Adrenal gland (tissue), 19 donors: ENCODE measurements at places on chromosomes 1 and 21. TPM values are rescaled to one million over a fixed set of nuclear protein-coding genes. Genes with fewer than 3 reads are reported as not detected.

- no peaks in the 10 kb centered on the region for H3K27me3 ChIP-seq
- no peaks in the 10 kb centered on the region for H3K4me1 ChIP-seq
- H3K27ac ChIP-seq = no peak overlapping the region
- H3K4me3 ChIP-seq = no peak overlapping the region
- no peaks in the 10 kb centered on the region for H3K36me3 ChIP-seq
Observed at GRCh38 chr1:245516284-245516759, 361.5 kb downstream of the KIF26B start.

- no peak overlapping the region for H3K27ac ChIP-seq
- H3K4me3 ChIP-seq = no peak overlapping the region
- H3K4me1 ChIP-seq = no peaks in the 10 kb centered on the region
- DNase-seq = no peak
- H3K36me3 ChIP-seq = no peaks in the 10 kb centered on the region
- no peaks in the 10 kb centered on the region for H3K27me3 ChIP-seq
Observed at GRCh38 chr1:168394858-168395257, 114.2 kb downstream of the TBX19 start.

DNA sequence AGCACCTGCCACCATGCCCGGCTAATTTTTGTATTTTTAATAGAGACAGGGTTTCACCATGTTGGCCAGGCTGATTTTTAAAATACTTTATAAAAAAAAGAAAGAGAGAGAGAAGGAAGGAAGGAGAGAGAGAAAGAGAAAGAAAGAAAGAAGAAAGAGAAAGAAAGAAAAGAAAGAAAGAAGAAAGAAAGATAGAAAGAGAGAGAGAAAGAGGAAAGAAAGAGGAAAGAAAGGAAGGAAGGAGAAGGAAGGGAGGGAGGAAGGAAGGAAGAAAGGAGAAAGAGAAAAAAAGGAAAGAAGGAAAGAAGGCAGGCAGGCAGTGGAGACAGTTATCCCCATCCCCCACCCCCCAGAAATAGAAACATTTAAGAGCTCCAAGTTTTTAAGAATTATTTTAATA, 69.9 kb downstream of the TOMM20 start:
- H3K27me3 ChIP-seq = no peaks in the 10 kb centered on the region
- no peaks in the 10 kb centered on the region for H3K36me3 ChIP-seq
- no peak for DNase-seq
- H3K4me3 ChIP-seq = no peak overlapping the region
- no peaks in the 10 kb centered on the region for H3K4me1 ChIP-seq
- no peak overlapping the region for H3K27ac ChIP-seq

DNA sequence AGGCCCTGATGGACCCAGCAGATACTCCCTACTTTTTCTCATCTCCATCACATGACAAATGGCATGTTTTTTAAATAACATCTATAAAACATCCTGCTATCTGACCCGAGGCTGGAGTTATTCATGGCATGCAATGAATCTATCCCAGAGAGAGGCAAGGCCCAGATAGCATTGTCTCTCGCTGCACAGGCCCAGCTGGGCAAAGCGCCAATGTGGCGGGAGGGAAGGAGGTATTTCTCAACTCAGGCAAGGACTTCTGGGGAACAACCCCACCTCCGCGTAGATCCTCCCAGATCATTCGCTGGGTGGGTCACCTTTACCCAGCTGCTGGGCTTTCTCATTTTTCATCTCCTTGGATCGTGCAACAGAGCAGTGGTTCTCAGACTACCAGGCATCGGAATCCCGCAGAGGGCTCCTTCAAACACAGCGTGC, 59.8 kb downstream of the ERG start:
- no peak overlapping the region for H3K4me3 ChIP-seq
- no peaks in the 10 kb centered on the region for H3K4me1 ChIP-seq
- DNase-seq = peak; percentile 79
- no peaks in the 10 kb centered on the region for H3K36me3 ChIP-seq

- no peaks in the 10 kb centered on the region for H3K27me3 ChIP-seq
- H3K4me3 ChIP-seq = no peak overlapping the region
- no peaks in the 10 kb centered on the region for H3K36me3 ChIP-seq
- no peak for DNase-seq
Observed at GRCh38 chr1:240308096-240308495, 216.4 kb downstream of the FMN2 start.

GRCh38 chr1:53249706-53250105, 11.4 kb upstream of the MAGOH start:
- no peak overlapping the region for H3K27ac ChIP-seq
- no peaks in the 10 kb centered on the region for H3K36me3 ChIP-seq
- DNase-seq = no peak

DNA sequence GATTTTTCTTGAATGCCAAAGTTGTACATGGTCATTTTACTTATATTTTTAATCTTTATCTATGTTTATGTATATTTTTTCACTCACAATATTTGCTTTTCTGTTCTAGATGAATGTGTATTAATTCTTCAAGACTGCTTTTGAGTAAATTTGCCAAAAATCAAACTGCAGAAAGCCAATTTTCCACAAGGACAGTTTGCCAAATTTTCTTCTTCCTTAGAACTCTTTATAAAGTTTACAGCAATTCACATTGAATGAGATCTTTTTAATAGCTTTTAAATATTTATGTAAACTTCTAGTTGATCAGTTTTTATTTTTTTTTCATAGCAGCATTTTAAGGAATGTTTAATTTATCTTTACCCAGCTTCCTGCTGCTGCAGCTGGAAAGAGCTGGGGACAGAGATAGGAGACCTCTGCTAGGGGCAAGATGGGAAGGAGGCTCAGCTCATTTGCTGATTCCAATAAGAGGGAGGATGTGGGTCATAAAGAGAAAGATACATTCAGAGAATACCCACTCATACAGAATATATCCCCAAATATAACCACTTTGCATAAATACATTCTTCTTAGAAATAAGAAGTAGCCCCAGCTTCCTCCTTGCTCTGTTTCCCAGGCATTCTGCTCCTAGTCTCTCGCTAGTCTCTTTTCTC, 93.0 kb downstream of the ODF2L start:
- no peak overlapping the region for H3K27ac ChIP-seq
- no peaks in the 10 kb centered on the region for H3K27me3 ChIP-seq
- no peak overlapping the region for H3K4me3 ChIP-seq
- no peaks in the 10 kb centered on the region for H3K36me3 ChIP-seq
- no peaks in the 10 kb centered on the region for H3K4me1 ChIP-seq

- H3K36me3 ChIP-seq = no peaks in the 10 kb centered on the region
- no peak overlapping the region for H3K4me3 ChIP-seq
- no peaks in the 10 kb centered on the region for H3K4me1 ChIP-seq
Observed at GRCh38 chr1:162040657-162041056, 17.0 kb upstream of the OLFML2B start.

GRCh38 chr1:229894532-229894931, 172.5 kb upstream of the GALNT2 start:
- H3K4me1 ChIP-seq = no peaks in the 10 kb centered on the region
- H3K4me3 ChIP-seq = no peak overlapping the region
- DNase-seq = no peak

DNA sequence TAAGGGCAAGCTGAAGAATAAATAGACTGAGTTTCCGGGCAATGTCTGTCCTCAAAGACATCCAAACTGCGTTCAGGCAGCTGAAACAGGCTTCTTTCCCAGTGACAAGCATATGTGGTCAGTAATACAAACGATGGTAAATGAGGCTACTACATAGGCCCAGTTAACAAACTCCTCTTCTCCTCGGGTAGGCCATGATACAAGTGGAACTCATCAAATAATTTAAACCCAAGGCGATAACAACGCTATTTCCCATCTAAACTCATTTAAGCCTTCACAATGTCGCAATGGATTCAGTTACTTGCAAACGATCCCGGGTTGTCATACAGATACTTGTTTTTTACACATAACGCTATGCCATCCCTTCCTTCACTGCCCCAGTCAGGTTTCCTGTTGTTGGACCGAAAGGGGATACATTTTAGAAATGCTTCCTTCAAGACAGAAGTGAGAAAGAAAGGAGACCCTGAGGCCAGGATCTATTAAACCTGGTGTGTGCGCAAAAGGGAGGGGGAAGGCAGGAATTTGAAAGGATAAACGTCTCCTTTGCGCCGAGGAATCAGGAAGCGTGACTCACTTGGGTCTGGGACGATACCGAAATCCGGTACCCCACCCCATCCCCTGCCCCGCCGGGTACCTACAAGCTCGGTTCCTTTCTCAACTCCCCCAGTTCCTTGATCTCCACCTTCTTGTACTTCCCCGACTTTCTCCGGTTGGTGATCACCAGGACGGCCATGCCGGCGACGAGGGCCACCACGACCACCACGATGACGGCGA, 1.3 kb downstream of the TACSTD2 start:
- no peak overlapping the region for H3K27ac ChIP-seq
- DNase-seq = no peak
- no peaks in the 10 kb centered on the region for H3K36me3 ChIP-seq
- H3K4me1 ChIP-seq = peaks cover 5% of the 10 kb centered on the region

- DNase-seq = no peak
- no peak overlapping the region for H3K27ac ChIP-seq
- H3K4me3 ChIP-seq = no peak overlapping the region
- peaks cover 6% of the 10 kb centered on the region for H3K4me1 ChIP-seq
- no peaks in the 10 kb centered on the region for H3K27me3 ChIP-seq
- no peaks in the 10 kb centered on the region for H3K36me3 ChIP-seq
Observed at GRCh38 chr21:33924766-33925100, 9.1 kb upstream of the ATP5PO start.

DNA sequence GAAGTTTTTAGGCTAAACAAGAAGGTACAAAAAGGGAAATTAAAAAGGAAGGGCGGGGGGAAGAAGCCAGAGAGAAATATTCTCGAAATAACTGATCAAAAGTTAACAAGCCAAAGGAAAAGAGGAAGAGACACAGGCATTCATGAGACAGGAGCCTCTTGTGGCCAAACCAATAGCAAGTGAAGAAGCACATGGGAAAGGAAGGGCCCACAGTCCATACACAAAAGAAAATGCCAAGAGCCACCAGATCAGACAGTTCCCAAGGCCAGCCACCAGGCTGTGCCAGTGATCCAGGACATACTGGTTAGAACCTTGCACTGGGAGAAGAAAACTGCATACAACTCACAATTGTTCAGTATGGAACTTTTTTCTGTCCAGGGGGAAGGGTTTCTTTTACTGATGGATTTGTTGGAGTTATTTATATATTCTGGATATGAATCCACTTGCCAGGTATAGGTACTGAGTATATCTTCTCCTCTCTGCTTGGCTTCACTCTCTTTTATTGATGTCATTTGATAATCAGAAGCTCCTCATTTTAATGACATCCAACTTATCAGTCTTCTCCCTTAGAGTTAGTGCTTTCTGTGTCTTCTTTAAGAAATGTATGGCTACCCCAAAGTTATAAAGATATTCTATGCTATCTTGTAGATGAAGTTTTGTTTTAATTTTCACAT, 76.8 kb downstream of the CD46 start:
- H3K27me3 ChIP-seq = no peaks in the 10 kb centered on the region
- no peak overlapping the region for H3K4me3 ChIP-seq
- peak overlapping the region; percentile 54 for H3K27ac ChIP-seq
- H3K36me3 ChIP-seq = no peaks in the 10 kb centered on the region
- peaks cover 63% of the 10 kb centered on the region for H3K4me1 ChIP-seq
- DNase-seq = peak; percentile 95

- H3K4me1 ChIP-seq = peaks cover 65% of the 10 kb centered on the region
- peak overlapping the region; percentile 52 for H3K27ac ChIP-seq
- H3K36me3 ChIP-seq = no peaks in the 10 kb centered on the region
- peak overlapping the region; percentile 63 for H3K4me3 ChIP-seq
Observed at GRCh38 chr1:40710581-40711315, 19.2 kb downstream of the NFYC start.

GRCh38 chr21:45228171-45228641, 59.5 kb downstream of the POFUT2 start:
- no peak overlapping the region for H3K4me3 ChIP-seq
- no peaks in the 10 kb centered on the region for H3K4me1 ChIP-seq
- no peak overlapping the region for H3K27ac ChIP-seq

DNA sequence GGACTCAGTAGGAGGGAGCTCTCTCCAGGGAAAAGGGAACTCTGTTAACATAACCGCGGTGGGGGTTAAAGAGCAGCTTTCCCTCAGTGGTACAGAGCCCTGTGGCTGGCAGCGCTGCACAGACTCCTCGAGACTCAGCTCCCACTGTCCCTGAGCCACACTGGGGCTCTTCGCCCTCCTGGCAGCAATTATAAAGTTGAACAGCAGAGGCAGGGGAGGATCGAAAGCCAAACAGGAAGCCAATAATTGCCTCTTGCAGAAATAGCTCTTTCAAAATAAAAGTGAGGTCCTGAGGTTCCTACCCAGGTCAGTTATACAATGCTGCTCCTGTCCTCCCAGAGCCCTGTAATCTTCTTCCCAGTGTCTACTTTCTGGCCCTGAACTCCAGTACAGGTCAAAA, 77.0 kb downstream of the FAM78B start:
- H3K27me3 ChIP-seq = no peaks in the 10 kb centered on the region
- no peaks in the 10 kb centered on the region for H3K36me3 ChIP-seq
- H3K27ac ChIP-seq = no peak overlapping the region
- H3K4me1 ChIP-seq = no peaks in the 10 kb centered on the region
- no peak overlapping the region for H3K4me3 ChIP-seq

- H3K4me3 ChIP-seq = no peak overlapping the region
- H3K27me3 ChIP-seq = no peaks in the 10 kb centered on the region
- H3K36me3 ChIP-seq = no peaks in the 10 kb centered on the region
- H3K27ac ChIP-seq = no peak overlapping the region
Observed at GRCh38 chr1:109787211-109787844, 23.6 kb upstream of the EPS8L3 start.

DNA sequence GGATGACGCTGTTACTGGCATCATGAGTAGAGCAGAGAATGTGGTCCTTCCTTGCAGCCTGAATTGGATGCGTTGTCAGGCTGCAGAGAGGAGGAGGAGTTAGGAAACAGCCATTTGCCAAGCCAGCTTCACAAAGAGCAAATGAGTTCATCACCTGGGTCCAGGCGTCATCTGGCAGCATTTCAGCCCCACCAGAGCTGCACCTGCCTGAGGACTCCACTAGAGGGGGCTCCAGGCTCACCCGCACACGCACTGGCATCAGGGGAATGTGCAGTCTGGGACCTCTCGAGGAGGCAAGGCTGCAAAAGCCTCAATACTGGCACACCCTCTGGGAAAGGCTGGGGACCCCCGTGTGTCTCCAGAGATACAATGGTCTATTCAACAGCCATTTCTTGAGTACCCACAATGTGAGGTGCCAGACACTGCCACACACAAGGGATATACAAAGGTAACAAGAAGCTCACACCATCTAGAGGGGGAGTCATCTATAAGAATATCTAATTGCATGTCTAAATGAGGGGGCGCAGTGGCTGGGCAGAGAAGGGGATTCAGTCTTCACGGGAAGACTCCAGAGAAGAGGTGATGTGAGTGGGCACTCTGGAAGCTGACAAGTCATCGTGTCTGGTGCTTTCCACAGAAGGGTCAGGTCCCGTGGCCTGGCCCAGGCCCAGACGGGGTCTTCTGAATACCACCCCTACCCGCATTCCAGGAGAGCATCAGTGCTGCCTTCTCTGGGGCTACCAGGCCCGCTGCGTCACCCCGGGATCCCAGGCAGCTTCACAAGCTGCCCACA, 53.5 kb upstream of the CNTN2 start:
- H3K4me1 ChIP-seq = no peaks in the 10 kb centered on the region
- no peaks in the 10 kb centered on the region for H3K27me3 ChIP-seq
- DNase-seq = peak; percentile 72
- peaks cover 16% of the 10 kb centered on the region for H3K36me3 ChIP-seq

GRCh38 chr1:221138516-221138915, 259.3 kb downstream of the HLX start:
- H3K27me3 ChIP-seq = no peaks in the 10 kb centered on the region
- no peaks in the 10 kb centered on the region for H3K36me3 ChIP-seq
- DNase-seq = no peak

SZRD1 gene
- total RNA-seq = 95.5 TPM

SEC16B gene
- 2.6 TPM for total RNA-seq

GNAI3 gene
- total RNA-seq = 6.3 TPM

APH1A gene
- total RNA-seq = 151 TPM

BEND5 gene
- total RNA-seq = 2.2 TPM

CDKN2C gene
- 14.5 TPM for total RNA-seq

BLACAT1 gene
- total RNA-seq = not detected
